Suppressor macrophage treated with lipopolysaccharide for 1 hour (primary cell): ENCODE measurements at places on chromosomes 4 and X.

- no peak for DNase-seq
Observed at GRCh38 chrX:134073341-134073740, 87.9 kb upstream of the GPC3 start.

DNA sequence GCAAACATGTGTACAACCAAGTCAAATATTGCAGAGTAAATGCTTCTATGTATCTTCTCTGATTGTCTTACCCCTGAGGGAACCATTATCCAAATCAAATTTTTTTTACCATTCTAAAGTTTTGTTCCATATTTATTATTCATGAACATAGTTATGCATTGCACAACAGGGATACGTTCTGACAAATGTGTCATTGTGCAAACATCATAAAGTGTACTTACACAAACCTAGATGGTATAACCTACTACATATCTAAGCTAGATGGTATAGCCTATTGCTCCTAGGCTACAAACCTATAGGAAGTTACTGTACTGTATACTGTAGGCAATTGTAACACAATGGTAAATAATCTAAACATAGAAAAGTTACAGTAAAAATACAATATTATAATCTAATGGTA, 23.4 kb downstream of the BEX3 start:
- no peak for DNase-seq

DNA sequence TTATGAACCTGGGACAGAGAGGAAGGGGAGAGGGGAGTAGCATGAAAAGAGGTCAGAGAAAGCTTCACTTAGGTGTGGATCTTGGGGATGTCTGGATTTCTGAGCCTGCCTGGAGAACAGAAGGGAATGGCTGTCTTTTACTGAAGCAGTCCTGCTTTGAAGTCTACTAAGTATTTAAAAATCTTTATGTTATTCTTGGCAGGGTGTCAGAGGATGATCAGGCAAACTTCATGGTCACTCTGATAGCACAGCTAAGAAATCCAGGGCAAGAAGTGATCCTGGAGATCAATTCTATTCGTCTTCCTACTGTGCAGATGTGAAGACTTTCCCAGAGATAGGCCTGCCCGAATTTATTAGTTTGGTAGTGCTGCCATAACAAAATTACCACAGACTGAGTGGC, 464.4 kb upstream of the BOD1L1 start:
- no peak for DNase-seq

GRCh38 chrX:134931550-134931949, 59.2 kb upstream of the SMIM10 start:
- DNase-seq, result no peak

DNA sequence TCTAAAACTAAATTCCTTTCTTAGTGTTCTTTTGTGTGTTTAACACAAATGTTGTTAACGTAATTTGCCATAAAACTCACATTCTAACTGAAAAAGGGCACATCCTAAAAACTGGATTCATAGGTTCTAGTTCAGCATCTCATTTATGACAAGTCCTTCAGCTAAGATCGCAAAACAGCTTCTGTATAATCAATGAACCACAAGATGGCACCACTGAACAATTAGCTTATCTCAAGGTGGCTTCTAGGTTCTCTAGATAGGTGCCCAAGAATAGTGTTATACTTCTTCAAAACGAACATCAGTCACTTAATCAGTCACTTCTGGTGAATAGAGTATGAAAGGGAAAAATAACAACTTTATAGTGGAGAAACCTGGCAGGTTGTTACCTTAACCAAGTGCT, 54.3 kb downstream of the NRK start:
- DNase-seq, result no peak

- no peak for DNase-seq
Observed at GRCh38 chrX:40780082-40780481, 44.7 kb upstream of the MED14 start.

- no peak for DNase-seq
Observed at GRCh38 chr4:182369211-182369610, 126.0 kb downstream of the TENM3 start.

DNA sequence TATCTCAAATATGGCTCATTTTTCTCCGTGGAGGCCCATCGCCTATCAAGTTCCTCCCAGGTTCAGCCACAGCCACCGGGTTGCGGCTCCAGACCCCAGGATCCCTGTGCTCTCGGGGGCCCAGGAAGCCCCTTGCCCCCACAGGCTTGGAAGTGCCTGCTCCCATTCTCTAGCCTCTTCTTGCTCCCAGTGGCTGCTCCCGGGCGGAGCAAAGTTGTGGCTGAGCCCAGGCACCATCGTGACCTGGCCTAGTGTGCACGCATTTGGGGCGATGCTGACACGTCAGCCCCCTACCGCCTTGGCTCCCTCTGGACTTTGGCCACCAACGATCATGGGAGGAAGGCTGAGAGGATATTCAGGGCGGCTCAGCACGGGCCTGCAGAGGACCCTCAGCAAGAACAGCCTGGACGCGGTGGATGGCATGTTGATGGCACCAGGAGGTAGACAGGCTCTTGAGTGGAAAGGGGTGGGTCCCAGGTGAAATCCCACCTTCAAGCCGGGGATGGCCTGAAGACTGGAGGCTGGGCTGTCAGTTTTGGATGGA, 419.4 kb upstream of the AGA start:
- DNase-seq, result no peak

DNA sequence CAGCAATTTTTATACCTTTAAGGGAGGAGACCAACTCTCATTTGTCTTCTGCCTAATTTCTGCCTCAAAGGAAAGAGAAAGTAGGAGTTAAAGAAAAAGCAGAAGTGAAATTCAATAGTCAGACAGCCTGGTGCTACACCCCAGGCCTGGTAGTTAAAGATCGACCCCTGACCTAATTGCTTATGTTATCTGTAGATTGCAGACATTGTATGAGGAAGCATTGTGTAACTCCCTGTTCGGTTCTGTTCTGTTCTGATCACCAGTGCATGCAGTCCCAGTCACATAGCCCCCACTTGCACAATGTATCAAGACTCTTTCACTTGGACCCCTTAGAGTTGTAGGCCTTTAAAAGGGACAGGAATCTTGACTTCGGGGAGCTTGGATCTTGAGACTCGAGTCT, 335.9 kb upstream of the AR start:
- peak; percentile 29 for DNase-seq

GRCh38 chr4:63921561-63921960, 487.7 kb downstream of the TECRL start:
- DNase-seq, result no peak

GRCh38 chrX:118182025-118182424, 65.4 kb upstream of the KLHL13 start:
- DNase-seq, result no peak

DNA sequence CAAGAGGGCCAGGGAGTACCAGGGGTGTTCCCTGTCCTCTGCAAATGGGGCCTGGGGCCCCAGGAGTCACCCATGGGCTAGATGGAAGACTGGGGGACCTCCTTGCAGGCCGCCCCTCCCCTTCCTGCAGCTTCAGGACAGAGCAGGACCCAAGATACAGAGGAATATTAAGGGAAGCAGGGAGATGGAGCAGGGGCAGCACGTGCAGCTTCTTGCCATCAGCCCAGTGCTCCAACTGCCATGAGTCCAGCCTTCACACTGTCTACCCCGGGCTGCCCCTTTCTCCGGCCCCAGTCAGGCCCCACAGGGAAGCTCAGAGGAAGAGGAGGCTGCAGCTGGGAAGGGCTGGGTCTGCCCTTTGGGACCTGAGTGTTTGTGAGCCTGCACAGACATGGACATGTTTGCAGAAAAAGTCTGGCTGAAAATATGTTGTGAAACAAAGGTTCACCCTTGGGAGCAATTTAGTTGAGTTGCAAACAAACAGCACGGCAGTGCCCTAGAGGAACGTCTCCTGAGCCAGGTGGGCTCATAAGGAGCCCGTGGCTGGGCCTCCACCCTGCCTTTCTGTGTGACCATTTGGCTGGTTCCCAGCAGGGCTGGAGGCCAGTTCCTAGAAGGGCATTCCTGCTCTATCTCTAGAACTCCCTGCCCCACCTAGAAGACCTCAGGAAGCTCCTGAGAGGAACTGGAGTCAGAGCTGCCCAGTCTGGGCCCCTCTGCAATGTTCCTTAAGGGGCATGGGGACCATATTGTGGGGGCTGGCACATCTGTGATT, 8.9 kb downstream of the FATE1 start:
- no peak for DNase-seq

DNA sequence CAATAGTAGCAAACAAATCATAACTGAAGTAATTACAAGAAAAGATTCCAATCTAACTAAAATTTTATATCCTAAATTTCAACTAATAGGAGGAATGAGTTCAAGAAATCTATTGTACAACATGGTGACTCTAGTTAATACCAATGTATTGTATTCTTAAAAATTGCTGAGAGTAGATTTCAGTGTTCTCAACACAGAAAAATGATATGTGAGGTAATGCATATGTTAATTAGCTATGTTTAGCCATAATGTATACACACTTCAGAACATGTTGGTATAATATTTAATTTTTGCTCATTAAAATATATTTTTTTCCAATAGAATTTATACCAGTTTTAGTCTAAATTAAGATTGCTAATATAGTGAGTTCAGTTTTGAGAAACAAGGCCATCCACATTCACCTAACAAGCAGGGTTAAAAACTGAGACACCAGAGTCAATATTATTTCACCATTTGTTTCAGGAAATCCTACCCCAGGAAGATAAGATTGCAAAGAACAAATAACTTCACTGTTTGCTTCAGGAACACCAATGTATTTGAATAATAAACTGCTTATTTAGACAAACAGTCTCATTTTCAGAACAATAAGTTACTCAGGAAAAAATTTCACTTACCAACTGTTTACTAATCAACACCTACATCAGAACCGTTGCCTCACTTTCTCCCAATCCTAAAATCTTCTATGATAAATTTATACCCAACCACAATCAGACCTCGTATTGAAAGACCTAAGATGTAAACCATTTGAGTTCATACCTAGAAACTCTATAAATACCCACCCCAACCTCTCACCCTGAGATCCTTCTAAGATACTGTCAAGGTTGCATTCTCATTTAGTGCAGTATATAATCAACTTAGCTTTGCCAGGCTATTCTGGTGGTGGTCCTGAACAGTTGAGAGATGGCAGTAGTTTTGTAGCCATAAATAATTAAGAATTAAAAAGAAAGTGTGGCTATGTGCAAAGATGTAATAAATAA, 132.8 kb downstream of the MAB21L2 start:
- DNase-seq, result no peak

- no peak for DNase-seq
Observed at GRCh38 chr4:17760626-17761025, 20.8 kb downstream of the FAM184B start.

DNA sequence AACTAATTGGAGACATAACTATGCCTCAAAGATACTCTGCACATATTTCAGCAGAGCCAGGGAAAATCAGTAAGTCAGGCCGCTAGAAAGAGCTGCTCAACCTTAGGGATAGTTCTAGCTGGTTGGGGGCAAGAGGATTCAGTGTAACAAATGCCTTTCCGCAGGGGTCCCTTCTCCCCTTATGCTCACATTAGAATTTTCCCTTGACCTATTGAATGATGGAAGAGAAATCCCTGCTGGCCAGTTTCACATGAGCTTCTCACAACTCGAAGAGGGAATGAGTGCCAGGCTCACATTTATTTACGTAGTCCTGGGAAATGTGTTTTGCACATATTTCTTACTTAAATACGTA, 66.2 kb upstream of the USP9X start:
- no peak for DNase-seq

GRCh38 chr4:98603683-98604521, 54.5 kb downstream of the TSPAN5 start:
- DNase-seq, result no peak

DNA sequence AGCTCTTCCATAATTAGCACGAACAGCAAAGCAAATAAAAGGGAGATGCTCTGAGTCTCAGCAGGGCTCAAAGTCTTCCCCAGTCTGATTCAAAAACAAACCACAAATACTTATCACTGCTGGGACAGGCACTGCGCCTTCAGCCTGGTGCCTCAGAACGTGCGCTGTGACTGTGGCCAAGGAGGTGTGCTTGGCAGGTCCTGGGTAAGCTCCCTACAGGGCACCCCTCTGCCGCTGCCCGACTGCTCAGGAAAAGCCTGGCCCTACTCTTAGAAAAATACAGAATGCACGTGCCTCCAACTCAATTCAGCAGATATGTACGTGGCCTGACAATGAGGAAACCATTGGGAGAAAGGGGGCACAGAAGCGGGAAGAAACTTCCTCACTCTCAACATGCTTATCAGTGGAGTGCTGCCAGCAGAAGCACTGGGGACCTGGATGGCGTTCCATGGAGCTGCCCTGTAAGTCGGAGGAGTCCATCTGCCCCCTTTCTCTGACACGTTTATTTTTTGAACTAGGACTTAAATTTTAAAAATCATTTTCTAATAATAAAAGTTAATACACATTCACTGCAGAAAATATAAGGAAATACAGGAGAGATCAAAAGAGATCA, 86.8 kb downstream of the GATB start:
- no peak for DNase-seq

- DNase-seq, result no peak
Observed at GRCh38 chr4:183391204-183391603, 53.2 kb upstream of the CDKN2AIP start.

DNA sequence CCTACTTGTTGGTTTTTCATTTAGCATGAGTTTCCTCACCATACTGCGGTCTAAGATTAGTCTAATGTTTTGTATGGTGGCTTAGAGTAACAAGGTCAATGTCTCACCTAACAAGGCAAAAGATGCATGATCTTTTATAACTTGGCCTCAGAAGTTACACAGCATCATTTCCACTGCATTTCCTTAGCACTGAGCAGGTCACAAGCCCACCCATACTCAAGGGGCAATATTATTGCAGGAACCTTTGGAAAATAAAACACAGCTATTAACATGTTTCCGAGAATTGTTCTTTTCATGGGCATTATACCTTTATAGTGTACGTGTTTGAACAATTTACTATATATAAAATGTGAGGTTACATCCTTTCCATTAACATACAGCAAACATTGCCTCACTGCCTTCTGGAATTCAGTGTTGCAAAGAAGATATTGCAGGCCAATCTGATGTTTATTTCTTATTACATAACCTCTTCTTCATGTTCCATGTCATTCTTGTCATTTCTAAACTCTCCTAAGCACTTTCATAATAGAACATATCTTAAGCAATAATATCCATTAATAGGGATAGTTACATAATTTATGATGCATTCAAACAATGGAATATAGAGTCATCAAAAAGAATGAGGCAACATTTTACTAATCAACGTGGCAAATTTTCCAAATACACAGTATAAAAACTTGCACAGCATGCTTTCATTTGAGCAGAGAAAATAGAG, 153.8 kb downstream of the AREG start:
- no peak for DNase-seq

DNA sequence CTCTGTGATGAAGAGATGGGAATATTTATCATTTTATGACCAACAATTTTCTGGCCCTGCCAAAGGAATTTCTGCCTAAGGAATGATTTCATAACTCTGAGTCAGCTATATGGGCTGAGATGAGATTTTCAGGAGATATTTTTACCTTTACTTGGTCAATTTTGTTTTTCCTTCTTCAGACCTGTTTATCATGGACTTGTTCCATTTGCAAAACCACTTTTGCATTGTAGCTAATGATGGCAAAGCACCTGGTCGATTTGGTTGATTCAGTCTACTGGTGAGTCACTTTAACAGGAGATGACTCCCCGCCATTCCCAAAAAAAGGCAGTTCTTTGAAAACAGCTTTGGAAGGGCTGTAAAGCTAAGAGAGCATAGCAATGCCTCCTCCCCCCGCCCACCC, 53.3 kb downstream of the TEX13A start:
- no peak for DNase-seq

- no peak for DNase-seq
Observed at GRCh38 chr4:5572751-5573150, 135.6 kb downstream of the EVC2 start.
